ENCODE measurements at places on chromosomes 2 and 18.

DNA sequence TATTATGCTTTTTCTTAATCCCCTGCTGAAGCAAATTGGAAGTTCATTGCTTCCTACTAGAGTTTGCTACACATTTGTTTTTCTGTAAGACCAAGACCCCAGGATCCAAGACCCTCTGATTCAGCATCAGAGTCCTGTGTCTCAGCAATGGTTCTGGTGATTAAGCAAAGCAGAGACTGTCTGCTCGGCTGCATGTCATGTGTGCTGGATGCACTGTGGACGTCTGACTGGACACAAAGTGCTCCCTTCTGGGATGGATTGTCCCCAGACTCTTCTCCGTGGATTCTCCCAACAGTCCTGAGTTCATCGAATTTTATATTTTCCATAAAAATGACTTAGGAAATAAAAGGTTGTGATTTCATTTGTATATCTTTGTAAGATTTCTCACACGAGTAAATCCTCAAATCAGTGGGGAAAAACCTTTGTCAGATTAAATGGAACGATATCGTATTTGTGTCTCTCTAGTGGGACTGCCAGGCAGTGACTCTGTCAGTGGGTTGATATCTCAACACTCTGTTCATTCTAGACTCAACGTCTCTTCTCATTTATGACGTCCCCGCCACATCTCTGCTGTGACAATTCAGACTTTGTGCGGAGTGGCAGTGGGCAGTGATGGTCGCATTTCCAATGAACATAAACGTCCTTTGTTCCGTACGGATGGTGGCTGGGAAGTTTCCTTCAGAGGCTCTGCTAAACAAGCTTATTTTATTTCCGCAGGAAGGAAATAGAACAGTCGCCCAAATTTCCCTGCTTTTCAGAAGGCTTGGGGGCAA is 58.6 kb downstream of the NCAPH start:
- no peak for DNase-seq

DNA sequence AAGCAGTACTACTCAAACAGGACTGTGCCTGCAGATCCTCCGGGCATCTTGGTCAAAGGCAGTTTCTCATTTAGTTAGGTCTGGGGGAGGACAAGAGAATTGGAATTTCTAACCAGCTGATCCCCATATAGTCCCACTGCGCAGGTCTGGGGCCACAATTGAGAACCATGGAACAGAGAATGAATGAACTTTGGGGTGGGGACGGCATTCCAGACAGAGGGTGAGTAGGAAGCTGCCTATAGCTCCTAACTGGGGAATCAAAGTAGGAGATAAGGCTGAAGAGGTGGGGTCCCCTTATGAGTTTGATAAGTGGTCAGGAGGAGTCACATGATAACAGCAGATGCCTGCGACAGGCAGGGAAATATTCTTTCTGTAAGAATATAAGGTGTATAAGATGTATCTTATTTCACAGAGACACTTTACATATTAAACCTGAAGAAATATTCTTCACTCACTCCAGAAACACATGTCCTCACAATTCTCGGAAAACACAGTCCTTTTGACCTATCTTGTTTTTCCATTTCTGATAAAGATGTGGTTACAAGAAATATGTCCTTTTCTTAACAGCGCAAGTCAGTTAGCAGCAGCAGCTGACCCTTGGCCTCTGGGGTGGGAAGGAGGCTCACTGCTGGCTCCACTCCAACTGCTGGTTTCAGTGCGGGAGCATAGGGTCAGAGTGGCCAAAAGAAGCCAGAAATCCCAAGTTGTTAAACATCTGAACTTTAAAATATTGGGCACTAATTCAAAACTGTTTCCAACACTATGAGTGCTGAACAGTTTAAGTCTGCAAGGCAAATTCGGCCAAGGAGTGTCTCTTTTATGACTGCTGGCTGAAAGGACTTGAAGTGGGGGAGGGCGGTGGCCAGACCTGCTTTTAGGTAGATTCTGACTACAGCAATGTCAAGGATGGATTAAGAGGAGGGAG is 12.6 kb upstream of the TMEM214 start:
- no peak for DNase-seq

DNA sequence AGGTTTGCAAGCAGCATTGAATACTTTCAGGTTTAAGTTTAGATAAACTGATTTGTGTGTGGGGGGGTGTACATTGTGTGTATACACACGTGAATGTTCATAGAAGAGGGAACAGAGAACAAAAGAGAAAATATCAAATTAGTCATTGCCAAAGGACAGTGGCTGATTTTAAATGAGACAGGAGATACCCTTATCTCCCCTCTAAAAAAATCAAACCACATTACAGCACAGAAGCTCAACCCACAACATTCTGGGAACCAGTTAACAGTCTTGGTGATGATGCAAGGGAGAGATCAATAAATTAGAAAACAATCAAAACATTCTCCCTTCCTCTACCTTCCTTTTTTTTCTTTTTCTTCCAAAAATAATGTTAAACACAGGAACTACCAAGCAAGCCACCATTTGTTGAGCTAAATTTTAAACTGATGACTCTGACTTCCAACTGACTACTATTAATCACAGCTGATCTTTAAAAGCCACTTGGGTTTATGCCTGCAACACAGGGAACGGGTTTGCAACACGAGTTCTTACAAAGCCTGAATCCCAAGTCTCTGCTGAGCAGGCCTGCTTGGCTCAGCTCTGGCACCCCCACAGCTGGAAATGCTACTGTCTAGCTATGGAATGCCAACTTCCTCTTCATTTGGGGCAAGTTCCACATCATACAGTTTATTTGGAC is 119.2 kb upstream of the ACVR1C start:
- no peak for DNase-seq

DNA sequence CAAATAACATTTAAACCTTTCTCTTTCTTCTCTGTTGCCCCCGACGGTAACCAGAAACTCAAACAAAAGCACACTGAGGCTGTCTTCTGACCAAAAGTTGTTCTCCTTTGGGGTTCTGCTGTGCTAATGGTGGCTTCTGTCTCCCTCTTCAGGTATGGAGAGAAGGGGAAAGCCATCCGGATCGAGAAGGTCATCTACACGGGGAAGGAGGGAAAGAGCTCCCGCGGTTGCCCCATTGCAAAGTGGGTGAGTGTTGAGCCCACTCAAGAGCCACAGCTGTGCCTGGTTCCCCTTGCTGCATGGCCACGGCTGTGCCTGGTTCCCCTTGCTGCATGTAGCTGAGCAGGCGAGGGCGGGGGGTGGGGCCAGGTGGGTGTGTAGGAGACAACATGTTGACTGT is 67.4 kb downstream of the BOLA3 start:
- no peak for DNase-seq

- no peak for DNase-seq
Measured at GRCh38 chr2:74739129-74739528, 85.1 kb downstream of the SEMA4F start.

- no peak for DNase-seq
Measured at GRCh38 chr18:45136381-45137086, 455.8 kb downstream of the SETBP1 start.

Data from right kidney (tissue), 9 donors.